ENCODE measurements at places on chromosomes 7 and 10.

DNA sequence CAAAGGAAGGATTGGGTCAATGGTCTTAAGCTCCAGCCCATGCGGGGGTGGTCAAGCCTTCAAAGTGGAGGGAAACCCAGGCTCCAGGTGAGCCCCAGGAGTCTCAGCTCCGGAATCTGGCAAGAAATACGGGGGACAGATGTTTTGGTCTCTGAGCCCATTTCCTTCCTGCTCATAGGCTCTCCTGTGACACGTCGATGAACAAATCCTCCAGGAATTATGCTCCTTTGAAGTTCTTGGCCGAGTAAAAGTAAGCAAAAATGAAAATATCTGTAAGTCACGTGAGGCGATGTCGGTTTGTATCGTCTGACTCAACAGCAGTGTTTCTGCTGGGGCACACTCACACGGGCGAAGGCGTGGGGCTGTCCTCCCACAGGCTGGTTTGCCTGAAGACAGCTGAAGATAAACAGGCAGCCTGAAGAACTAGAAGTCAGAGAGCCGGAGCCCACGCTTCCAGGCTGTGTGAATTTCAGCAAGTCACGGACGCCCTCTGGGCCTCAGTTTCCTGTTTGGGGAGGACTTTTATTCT is 52.6 kb upstream of the SMNDC1 start:
- DNase-seq, result peak; percentile 22

DNA sequence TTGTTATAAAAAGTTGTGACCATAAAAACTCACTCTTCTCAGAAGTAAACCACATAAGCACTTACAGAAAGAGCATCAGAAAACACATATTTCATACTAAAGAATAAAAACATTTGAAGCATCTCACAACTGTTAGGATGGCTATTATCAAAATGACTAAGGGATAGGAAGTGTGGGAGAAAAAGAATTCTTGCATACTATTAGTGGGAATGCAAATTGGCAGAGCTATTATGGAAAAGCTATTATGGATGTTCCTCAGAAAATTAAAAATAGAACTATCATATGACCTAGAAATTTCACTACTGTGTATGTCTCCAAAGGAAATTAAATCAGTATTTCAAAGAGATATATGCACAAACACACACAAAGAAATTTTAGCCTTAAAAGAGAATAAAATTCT is 25.2 kb upstream of the POT1 start:
- DNase-seq, result no peak

- no peak for DNase-seq
Observed at GRCh38 chr10:23047201-23048050, 48.0 kb upstream of the MSRB2 start.

GRCh38 chr7:47366960-47367359 is 215.0 kb downstream of the TNS3 start:
- DNase-seq, result no peak

DNA sequence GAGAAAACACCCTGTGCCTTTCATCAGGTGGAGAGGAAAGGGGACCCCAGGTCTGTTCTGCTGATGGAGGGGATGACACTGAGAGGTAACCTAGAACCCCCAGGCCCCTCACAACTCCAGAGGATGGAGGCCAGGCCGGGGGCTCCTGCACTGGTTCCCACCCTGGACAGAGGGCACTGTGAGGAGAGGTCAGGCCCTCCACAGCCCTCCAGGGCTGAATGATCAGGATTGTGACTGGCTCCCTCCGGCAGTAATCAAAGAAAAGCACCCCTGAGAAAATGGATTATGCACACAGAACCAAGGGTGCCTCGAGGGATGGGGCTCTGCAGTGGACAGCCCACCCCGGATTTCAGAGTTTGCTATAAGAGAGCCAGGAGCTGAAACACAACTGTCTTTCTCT is 502.8 kb downstream of the TCERG1L start:
- DNase-seq, result no peak

GRCh38 chr7:4000139-4000538 is 682.0 kb upstream of the FOXK1 start:
- no peak for DNase-seq

DNA sequence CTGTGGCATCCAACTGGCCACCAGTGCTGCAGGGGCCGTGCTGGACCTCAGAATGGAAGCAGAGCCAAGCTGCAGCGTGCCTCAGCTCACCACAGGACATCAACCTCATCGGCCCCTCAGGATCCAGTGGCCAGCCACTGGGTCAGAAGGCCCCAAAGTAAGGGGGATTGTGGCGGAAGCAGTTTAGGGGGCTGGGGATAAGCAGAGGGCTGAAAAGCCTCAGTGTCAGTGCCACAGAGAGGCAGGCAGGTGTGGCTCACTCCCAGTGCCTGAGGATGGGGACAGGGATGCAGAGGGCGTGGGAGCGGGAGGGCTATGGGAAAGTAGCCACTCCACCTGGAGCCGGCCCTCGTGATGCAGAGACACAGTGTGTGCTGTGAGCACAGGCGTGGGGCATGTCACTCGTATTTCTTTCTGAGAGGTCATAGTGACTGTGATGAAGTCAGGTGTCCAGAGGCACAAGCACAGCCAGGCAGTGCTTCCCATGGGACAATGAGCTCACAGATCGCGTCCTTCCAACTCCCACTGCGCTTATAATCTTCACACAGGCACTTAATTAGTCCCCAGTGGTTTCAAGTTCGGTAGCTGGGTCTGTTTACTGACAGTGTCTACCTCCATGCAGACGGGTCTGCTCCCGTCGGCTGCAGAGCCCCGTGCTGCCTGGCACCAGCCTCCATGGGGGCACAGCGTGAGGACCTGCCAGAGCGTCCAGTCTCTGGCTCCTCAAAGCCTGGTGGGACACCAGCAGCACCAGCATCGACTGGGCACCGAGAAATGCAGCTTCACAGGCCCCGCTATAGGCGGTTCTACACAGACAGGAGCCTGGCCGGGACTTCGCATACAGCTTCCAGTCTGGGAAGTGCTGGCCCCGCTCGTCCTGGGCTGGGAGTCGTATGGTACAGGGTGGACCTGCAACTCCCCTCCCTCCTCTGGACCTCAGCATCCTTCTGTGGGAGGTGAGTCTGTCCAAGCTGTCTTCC is 42.9 kb upstream of the CNPY1 start:
- no peak for DNase-seq

GRCh38 chr7:13097499-13097898 is 410.1 kb downstream of the ARL4A start:
- DNase-seq, result no peak

GRCh38 chr10:76408646-76409045 is 977.2 kb downstream of the LRMDA start:
- DNase-seq, result no peak

- DNase-seq, result no peak
Observed at GRCh38 chr7:1809070-1809469, 139.0 kb downstream of the ELFN1 start.

DNA sequence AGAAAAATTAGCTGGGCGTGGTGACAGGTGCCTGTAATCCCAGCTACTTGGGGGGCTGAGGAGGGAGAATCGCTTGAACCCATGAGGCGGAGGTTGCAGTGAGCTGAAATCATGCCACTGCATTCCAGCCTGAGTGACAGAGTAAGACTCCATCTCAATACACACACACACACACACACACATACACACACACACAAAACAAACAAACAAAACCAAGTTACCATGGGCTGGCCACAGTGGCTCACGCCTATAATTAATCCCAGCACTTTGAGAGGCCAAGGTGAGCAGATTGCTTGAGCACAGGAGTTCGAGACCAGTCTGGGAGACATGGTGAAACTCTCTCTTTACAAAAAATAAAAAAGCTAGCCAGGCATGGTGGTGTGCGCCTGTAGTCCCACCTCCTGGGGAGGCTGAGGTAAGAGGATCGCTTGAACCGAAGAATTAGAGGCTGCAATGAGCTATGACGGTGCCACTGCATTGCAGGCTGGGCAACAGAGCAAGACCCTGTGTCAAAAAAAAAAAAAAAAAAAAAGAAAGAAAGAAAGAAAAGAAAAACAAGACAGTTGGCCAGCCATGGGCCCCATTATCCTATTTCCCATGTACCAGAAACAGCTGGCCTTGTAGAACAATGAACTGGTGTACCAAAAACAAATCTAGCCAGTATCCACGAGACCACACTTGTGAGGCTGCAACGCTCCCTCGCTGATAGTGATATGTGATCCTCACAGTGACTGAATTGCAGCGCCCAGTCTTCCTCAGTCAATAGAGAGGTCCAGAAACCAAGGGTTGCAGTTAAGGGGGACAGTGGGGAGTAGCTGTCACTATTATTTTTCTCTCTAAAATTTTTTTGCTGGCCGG is 6.6 kb upstream of the AGFG2 start:
- DNase-seq, result no peak

- DNase-seq, result no peak
Observed at GRCh38 chr7:75617634-75618234, 121.0 kb downstream of the HIP1 start.

DNA sequence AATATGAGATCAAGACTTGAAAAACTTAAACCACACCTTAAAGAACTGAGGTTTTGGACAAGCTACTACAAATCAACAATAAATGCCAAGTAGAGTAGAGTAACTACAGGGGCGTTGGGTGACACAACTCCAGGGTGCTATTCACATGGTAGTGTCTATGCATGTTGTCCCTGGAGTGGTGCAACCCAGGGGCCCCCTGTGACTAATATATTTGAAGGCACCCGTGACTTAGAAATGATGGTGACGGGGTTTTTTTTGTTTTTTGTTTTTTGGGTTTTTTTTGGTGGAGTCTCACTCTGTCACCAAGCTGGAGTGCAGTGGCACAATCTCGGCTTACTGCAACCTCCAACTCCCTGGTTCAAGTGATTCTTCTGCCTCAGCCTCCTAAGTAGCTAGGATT is 106.9 kb downstream of the FAM107B start:
- no peak for DNase-seq

DNA sequence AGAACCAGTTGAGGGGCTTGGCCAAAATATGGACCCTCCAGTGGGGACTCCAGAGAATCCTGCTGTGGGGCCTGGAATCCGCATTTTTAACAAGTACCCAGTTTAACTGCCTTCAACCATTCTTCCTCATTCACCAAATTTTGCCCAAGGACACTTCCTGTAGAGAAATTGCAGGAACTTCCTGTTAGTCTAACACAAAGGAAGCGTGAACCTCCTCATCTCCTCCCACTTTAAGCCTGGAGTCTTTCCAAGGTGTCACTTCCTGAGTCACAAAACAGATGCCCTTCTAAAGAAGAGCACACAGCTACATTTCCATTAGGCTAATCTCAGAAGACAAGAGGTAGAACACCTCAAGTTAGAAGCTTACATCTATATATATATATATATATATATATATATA is 188.4 kb downstream of the PPP1R17 start:
- DNase-seq, result no peak

Data from right kidney (tissue), 9 donors.